Hematopoietic multipotent progenitor cell treated with erythropoietin and hydrocortisone succinate and interleukin-3 and kit ligand, for 4 days (in vitro differentiated cells): ENCODE measurements at places on chromosomes 3 and 15.

DNA sequence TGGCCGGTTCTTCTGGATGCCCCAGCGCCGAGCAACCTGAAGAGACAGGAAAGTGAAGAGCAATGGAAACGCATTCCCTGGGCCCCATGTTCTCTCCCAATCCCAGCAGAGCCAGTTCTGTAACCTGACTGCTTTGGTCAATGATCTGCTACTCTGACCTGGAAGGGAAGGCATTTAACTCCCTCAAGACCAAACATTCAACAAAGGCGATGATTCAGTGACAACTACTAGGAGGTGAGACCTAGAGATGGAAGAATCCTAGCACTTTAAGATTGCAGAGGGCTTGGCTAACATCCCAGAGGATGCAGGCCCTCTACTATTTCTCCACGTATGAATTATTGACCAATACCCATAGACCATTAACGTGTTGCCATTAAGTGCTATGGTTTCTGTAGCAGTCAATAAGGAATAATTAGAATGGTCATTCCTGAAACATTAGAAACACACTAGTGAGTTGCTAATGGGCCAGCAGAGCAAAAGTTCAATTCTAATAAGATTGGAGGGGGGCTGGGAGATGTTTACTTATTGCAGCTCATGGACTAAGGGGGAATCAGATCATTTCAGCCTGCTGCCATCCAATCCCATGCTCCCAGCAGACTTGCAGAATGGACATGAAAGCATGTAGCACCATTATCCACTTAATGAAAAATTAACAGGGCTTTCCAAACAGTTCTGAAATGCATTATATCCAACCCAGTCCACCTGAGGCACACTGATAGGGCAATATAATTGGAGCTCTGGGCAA lies 56.6 kb downstream of the ETV5 start:
- DNase-seq, result no peak

- no peak for DNase-seq
Observed at GRCh38 chr15:72176159-72176558, 21.4 kb downstream of the GRAMD2A start.

- peak; percentile 72 for DNase-seq
Observed at GRCh38 chr3:69012800-69013252, 658 bp downstream of the EOGT start.

DNA sequence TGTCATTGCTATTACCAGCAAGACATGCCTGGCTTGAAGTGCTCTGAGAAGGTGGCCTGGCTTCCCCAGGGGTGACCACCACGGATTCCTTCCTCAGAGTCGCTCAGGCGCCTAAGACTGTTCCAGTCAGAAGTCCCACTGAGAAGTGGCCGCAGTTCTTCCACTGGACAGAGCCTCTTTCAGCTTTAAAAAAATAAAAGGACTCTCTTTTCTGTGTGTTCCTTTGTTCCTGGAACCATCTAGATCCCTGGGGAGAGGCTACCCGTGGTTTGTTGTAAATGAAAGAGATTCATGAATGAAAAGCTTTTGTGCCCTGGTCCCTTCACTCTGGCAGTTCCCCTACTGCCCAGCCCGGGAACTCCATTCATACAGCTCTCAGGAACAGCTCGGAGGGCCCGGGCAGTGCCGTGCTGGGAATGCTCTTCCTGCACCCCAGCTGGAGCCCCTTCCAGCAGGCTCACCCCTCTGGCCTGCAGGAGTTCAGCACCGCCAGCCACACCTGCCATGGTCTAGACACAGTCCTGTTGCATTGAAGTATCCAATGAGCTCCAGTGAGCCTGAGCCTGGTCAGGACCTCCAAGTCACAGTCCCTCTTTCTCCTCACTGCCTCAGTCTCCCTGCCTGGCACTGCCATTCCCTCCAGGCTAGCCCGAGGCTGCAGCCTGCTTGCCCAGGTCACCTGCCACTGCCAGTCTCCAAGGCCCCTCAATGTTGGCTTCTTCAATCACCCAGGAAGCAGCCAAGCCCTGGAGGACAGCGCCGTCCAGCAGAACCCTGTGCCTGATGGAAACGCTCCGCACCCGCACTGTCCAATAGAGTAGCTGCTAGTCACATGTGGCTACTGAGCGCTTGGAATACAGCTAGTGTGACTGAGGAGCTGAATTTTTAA lies 75.4 kb downstream of the XXYLT1 start:
- DNase-seq, result no peak

- DNase-seq, result no peak
Observed at GRCh38 chr3:13557926-13558325, 9.0 kb downstream of the FBLN2 start.

- DNase-seq, result peak; percentile 58
Observed at GRCh38 chr15:56886363-56886931, 32.0 kb upstream of the TCF12 start.

GRCh38 chr3:106836906-106837305 lies 540.3 kb upstream of the CCDC54 start:
- no peak for DNase-seq

GRCh38 chr3:109071350-109072142 lies 46.4 kb downstream of the MORC1 start:
- DNase-seq, result peak; percentile 81

DNA sequence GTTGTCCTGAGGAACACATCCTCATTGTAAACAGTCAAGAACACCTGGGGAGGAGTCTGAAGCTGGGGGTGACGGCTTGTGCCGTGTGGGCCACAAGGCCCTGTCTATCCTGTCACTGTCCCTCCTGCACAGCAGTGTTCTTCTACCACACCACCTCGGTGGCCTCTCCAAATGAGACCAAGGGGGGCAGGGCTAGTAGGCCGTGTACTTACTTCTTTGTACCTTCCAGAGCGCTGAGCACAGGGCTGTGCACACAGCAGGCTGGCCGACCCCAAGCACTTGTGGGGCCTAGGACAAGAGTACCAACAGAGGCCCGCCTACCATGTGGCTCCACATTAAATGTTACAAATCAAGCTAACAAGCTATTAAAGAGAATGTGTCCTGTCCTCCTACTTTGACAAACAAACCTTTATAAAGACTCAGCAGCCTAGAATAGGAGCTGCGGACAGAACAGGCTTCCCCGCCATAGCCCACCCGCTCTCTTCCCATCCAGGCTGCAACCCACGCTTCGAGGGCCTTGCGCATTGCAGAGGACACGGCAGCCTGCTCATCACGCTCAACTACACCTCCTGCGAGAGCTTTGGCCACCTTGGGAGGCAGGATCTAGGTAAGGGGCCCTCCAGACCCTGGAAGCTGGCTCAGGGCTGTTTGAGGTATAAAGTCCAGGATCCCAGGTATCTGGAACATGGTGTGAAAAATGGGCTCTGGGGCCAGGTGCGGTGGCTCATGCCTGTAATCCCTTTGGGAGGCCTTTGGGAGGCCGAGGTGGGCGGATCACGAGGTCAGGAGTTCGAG lies 30.5 kb downstream of the MELTF start:
- no peak for DNase-seq

GRCh38 chr15:29139540-29140459 lies 129.8 kb downstream of the NSMCE3 start:
- DNase-seq, result peak; percentile 71

- no peak for DNase-seq
Observed at GRCh38 chr3:8802256-8802655, 32.8 kb upstream of the OXTR start.

GRCh38 chr3:17287006-17287689 lies 402.4 kb downstream of the PLCL2 start:
- DNase-seq, result no peak

DNA sequence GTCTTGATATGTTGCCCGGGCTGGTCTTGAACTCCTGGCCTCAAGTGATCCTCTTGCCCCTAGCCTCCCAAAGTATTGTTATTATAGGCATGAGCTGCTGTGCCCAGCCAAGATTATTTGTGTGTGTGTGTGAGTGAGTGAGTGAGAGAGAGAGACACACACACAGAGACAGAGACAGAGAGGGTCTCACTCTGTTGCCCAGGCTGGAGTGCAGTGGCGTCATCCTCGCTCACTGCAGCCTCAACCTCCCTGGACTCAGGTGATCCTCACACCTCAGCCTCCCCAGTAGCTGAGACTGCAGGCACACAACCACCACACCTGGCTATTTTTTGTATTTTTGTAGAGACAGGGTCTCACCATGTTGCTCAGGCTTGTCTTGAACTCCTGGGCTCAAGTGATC lies 5.8 kb downstream of the ICE2 start:
- DNase-seq, result no peak

DNA sequence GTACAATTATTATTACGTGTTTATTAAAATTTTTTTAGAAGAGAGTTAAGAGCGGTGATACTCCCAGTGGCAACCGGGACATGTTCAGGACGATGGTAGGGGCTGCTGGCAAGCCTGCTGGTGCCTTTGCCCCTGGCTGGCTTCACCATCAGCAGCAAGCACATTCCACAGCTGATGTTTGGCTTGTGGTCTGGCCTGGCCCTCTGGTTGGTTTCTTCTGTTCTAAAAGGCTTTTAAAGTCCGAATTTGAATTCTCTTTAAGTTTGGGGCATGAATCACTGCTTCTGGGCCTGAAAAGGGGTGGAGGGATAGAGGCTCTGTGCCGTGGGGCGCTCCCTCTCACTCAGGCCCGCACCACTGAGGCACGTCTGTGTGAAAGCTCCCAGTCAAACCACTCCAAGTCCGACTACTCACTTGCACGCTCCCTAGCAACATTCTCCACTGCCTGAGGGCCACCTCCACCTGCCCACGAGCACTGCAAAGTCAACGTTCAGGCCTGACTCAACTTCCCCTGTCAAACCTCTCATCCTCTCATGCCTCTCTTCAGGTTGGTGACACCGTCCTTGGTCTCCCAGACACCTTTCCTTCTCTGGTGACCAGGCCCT lies 10.1 kb downstream of the ITGA11 start:
- no peak for DNase-seq

GRCh38 chr15:68983961-68984481 lies 30.5 kb upstream of the NOX5 start:
- peak; percentile 84 for DNase-seq

- DNase-seq, result peak; percentile 81
Observed at GRCh38 chr3:128969993-128970739, 23.7 kb downstream of the CFAP92 start.

DNA sequence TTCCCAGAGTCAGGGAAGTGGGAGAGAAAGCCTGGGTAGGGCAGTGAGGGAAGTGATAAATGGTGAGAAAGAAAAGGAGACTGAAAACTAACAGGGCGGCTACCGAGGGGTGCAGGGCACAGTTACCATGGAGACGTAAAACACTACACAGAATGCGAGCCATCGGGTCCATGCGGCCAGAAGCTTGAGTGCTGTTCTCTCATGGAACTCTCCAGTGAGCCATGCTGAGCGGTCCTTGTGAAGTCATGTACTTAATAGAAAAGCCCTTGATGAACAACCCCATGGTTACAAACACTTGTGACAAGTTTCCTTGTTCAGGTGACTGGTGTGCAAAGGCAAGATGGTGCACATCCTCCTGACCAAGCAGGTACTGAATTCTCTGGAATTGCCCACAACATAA lies 3.7 kb upstream of the PLA2G4F start:
- no peak for DNase-seq

DNA sequence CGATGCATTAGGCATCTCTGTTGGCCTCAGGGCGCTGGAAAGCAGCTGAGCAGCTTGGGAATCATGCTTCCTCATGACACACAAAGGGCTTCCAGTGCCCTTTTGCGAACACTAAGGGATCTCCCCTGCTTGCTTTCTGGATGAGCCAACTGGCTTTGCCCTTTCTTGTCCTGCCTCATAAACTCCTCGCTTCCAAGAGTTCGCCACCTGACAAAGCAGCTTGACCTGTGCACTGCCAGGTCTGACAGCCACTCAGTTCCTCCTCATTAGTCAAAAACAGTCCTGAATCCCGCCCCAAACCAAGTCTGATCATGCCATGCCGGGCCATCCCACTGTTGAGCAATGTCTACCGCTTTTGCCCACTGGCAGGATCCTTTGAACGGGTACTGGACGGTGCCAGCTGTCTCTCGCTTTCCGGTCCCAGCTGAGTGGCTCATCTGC lies 265.4 kb upstream of the LYSMD4 start:
- no peak for DNase-seq

- peak; percentile 48 for DNase-seq
Observed at GRCh38 chr3:3133500-3133899, 6.8 kb downstream of the TRNT1 start.

GRCh38 chr15:75693501-75694240 lies 19.0 kb downstream of the CSPG4 start:
- peak; percentile 46 for DNase-seq

DNA sequence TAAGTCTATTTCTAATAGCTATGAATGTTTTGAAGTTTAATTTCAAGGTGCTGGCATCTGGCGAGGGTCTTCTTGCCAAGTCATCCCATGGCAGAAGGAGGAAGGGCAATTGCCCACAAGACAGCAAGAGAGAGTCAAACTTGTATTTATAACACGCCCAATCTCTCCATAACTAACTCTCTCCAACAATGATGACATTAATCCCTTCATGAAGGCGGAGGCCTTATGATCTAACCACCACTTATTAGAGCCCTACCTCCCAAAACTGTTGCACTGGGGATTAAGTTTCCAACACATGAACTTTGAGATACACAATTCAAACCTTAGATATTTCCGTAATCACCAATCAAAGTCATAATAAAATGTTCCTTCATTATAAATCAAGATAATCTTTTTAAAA lies 406.9 kb downstream of the CNTN6 start:
- DNase-seq, result no peak

- DNase-seq, result no peak
Observed at GRCh38 chr3:129756871-129757270, 136.6 kb downstream of the TMCC1 start.
